ENCODE measurements at places on chromosomes 6 and 20. TPM values are rescaled to one million over a fixed set of nuclear protein-coding genes. Genes with fewer than 3 reads are reported as not detected.

The PPP1R3G gene
- 0.18 TPM for total RNA-seq

The HRH3 gene
- not detected for total RNA-seq

The RHAG gene
- not detected for total RNA-seq

The PROCR gene
- 36.4 TPM for total RNA-seq

The VSTM2L gene
- 0.18 TPM for total RNA-seq

The APOM gene
- 1.4 TPM for total RNA-seq

The KCNG1 gene
- 23.7 TPM for total RNA-seq

The LBP gene
- not detected for total RNA-seq

The SCRT2 gene
- not detected for total RNA-seq

Data from IMR-90 (cell line).